Kidney (tissue), 22 donors: ENCODE measurements at places on chromosomes 6 and 20. TPM values are rescaled to one million over a fixed set of nuclear protein-coding genes. Genes with fewer than 3 reads are reported as not detected.

CASP8AP2 gene
- polyA plus RNA-seq = 2.4 TPM

APCDD1L gene
- polyA plus RNA-seq = 4.5 TPM

ANKEF1 gene
- polyA plus RNA-seq = 1.9 TPM

ANGPT4 gene
- polyA plus RNA-seq = 0.24 TPM

ENPP4 gene
- polyA plus RNA-seq = 11.5 TPM

GRCh38 chr6:14149739-14150130 is 32.2 kb downstream of the CD83 start:
- no peak for DNase-seq

DNA sequence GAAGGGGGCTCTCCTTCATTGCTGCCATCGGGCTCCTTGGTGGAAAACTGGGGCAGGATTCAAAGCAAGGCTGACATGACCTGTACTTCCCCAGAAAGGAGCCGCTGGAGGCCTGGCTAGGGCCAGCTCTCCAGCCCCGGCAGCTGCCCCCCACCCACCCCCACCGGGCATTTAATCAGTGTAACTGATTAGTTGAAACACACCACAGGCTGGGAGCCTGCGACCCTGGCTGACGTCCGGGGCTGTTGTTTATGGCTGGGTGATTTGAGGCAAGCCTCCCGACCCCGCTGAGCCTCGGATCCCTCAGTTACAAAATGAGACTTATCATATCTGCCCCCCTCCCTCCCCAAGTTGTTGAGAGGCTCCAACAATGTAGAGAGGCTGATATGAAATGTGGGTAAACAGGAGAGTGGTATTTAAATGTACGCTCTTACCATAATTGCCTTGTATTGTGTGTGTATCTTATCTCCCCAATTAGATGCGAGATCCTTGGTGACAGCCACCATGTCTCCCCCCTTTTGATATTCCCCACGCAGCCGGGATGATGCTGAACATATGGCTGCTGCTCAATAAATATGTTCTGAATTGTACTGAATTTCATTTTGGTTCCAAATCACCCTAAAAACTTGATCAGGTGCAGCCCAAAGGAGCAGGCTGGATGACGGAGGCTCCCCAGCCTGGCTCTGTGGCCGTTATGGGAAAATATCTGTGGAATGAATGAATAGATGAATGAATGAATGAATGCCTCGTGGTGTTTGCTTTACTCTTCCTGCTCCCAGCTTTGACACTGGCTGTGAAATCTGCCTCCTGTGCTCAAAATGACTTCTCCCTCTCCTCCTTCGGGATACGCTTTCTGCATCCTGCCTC is 31.8 kb upstream of the APCDD1L start:
- DNase-seq = peak; percentile 58

DNA sequence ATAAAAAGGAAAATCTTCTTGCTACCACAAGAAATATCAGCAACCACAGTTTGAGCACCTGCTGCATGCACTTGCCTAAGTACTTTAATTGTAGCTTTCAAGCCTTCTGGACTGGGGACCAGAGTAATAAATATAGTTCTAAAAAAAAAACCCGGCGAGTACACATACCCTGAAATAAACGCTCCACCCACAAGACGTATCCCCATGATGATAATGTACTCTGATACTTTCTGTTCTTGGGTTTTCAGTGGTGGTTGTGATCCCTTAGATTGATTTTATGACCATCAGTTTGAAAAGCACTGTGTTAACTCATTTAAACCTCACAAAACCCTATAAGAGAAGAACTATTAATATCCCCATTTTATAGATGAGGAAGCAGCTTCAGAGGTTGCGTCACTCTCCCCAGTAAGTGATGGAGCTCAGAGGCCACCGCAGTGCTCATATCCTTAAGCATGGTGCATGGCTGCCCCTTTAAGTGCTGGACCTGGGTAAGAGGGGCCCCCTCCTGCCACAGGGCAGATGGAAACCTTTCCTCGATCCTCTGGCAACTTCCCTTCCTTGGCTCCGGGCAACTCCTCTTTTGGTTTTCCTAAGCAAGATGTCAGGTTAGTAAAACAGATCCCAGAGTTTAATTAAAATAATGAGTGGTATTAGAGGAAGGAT is 67.3 kb downstream of the KCNB1 start:
- DNase-seq = no peak

DNA sequence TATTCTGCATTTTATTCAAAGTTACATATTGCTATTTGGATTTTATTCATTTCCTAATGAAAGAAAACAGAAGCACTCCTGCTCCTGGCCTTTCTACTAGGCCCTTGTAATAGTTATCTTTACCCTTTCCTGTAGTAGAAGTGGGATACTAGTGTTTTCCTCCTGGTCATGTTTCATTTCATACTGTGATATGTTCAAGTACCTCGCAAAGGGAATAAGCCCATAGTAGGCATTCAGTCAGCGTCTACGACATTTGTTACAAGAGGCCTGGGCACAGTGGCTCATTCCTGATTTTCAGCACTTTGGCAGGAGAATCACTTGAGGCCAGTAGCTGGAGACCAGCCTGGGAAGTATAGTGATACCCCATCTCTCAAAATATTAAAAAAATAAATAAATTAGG is 154.1 kb downstream of the ARID1B start:
- DNase-seq = no peak

DNA sequence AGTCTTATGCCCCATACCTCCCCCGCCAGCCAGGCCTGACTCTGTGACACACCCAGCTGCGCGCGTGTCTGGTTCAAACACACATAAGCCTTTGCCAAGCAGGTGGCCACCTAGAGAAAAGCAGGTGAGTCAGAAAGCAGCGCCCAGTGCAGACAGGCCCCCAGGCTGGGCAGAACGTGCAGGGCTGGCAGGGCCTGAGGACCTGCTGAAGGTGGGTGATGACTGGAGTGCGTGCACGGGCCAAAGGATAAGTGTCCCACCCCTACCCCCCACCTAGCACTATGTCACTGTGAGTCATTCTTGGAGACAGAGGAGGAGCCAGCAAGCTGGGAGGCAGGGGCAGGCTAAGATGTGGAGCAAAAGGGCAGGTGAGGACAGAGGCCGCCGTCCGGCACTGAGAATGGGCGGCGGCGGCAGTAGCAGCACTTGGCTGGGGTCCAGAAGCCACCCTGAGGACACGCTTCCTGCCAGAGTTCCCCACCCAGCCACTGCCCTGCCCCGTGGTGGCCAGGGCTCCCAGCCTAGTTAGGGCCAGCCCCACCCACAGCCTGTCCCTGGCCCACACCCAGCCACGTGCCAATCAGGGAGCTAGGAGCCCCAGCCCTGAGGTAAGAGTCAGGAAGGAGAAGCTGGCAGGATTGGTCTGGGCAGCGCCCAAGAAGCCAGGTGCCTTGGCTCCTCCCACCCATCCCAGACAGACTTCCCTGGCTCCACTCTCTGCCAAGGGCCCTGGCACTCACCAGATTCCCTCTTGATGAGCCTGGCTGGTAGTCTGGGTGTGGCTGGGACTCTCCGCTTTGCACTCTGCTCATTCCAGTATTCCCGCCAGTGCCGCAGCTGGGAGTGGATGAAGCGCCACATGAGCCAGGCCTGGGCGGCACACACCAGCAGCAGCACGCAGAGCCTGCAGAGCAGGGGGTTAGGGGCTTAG is 72.7 kb downstream of the TRAM2 start:
- peak; percentile 98 for DNase-seq

GRCh38 chr20:46550461-46550860 is at the start of gene OCSTAMP:
Gene OCSTAMP, minus strand, starts transcription at chr20:46550654. Its CDS starts 94 bp downstream, at chr20:46550560.
- DNase-seq = no peak

- DNase-seq = no peak
Observed at GRCh38 chr6:35716798-35717197, 20.0 kb upstream of the ARMC12 start.

DNA sequence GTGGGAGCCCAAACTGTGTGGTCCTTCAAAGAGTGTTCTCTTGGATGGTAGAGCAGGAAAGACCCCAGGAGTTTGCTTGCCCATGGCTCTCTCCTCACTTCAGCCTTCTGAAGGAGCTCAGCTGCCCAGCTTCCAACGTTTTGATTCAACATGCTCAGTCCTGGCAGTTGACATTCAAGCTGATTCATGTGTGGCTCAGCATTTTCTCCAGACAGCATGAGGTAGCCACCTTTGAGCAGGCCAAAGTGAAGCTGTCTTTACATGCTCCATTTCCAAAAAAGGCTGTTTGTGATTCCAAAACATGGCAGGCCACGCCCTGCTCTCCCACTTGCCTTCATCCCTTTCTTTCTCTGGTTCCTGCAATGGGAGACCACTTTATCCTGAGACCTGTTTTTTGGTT is 280.2 kb downstream of the TBC1D7 start:
- DNase-seq = no peak

DNA sequence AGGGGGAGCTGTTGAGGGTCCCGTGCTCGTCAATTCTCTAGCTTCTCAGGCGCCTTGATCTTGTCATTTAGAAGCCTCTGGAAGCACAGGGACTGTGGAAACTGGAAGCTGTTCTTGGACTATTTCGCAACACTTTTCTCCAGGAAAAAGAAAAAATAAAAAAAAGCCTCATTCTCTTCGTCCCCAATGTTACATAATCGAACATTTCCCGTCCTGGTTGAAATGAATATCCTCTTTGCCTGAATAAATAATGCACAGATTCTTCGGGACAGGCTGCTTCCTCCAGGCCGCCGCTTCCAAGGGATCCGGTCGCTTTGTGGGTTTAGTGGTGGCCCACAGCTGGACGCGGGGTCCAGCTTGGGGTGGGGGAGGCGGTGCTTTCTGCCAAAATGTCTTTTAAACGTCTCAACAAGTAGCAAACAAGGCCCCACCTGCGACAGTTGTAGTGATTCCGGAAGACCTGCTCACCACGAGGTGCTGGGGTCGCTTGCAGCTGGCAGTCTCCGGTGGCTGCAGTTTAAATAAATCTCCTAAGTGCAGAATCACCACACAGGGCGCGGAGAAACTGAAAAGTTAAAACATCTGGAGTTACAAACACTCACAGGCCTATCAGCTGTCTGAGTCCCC is 125.9 kb upstream of the ESR1 start:
- DNase-seq = peak; percentile 36

GRCh38 chr6:53044071-53044470 is 21.1 kb upstream of the FBXO9 start:
- no peak for DNase-seq

- DNase-seq = no peak
Observed at GRCh38 chr6:159722655-159723054, 4.7 kb upstream of the WTAP start.

- no peak for DNase-seq
Observed at GRCh38 chr20:45495501-45495941, 19.9 kb downstream of the SPINT3 start.

DNA sequence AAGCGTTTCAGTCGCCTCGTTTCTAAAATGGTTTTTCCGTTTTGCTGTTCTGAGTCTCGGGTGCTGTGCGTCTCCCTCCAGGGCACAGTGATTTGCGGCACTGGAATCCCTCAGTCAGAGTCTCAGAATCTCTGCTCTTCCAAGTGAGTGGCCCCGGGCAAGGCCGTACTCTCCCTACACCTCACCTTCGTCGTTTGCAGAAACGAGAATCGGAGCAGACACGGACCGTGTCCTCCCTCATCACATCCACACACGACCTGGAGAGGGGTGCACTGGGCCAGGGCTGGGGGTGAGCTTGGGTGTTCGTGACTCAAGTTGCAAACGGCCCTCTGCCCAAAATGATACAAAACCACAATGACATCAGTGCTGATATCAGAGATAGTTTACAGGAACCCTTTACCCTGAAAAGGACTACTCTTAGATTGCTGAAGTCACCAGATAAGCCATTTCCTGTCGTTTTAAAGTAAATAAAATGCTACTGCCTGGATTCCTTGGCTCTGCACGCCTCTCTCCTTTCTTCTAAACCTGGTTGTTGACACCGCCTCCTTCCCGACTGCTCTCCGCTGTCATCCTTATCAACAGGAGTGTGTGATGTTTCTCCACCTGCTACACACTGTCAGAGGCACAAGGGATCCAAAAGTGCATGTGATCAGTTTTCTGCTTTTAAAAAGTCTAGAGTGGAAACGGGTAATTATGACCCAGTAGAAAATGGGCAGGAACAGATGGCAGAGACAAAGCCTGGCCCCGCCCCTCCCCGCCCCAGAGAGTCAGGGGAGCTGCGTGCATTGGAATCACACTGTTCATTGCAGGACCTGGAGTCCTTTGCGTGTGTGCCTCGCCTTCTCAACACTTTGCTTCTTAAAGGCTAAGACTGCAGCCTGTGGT is 38.4 kb downstream of the KIF25 start:
- DNase-seq = peak; percentile 56

DNA sequence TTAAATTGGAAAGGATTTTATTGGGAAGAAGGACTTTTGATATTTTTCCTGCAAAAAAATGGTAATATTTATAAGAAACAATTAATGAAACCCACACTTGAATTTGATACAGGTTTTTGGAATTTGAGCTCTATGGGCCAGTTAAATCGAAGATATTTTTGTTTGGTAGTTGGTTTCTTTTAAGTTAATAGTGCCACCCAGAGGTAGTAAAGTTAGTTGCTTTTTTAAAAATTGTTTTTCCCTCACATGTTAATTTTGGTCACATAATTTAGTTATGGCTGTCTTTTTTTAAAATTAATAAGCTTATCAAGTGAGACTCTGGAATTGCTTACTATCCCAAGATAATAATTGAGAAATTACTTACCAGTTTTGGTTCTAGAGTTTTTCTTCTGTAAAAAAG is 7.1 kb downstream of the PRIM2 start:
- no peak for DNase-seq

DNA sequence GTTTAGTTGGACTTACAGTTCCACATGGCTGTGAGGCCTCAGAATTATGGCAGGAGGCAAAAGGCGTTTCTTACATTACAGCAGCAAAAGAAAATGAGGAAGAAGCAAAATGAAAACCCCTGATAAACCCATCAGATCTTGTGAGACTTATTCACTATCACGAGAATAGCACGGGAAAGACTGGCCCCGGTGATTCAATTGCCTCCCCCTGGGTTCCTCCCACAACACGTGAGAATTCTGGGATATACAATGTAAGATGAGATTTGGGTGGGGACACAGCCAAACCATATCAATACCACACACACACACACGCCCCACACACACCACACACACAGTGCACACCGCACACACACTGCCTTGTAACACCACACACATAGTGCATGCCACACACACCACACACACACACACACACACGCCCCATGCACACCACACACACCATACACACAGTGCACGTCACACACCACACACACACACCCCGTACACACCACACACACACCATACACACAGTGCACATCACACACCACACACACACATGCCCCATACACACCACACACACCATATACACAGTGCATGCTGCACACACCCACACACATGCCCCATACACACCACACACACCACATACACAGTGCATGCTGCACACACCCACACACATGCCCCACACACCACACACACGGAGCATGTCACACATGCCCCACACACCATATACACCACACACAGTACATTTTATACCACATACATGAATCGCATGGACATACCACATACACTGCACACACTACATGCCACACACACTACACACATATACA is 310.5 kb downstream of the TAF4 start:
- no peak for DNase-seq
